Germinal center (tissue), 1 donor: ENCODE measurements at places on chromosomes 13 and 19.

DNA sequence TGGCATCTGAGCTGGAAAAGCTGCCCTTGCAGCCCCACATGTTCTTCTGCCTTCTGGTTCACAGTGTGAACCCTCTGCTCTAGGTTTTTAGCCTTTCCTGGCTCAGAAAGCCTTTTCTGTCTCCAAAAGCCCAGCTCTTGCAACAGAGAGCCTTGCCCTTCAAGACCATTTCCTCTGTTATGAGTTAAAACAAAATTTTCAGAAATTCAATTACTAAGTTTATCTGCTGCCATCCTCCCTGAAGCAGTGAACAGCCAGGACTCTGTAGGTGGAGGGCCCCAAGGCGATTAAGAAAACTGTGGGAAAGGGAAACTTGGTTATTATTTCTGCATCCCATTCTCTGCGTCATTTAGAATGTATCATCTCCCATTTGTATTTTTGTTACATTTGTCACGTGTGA is 18.8 kb downstream of the FAM124A start:
- no peak for DNase-seq

DNA sequence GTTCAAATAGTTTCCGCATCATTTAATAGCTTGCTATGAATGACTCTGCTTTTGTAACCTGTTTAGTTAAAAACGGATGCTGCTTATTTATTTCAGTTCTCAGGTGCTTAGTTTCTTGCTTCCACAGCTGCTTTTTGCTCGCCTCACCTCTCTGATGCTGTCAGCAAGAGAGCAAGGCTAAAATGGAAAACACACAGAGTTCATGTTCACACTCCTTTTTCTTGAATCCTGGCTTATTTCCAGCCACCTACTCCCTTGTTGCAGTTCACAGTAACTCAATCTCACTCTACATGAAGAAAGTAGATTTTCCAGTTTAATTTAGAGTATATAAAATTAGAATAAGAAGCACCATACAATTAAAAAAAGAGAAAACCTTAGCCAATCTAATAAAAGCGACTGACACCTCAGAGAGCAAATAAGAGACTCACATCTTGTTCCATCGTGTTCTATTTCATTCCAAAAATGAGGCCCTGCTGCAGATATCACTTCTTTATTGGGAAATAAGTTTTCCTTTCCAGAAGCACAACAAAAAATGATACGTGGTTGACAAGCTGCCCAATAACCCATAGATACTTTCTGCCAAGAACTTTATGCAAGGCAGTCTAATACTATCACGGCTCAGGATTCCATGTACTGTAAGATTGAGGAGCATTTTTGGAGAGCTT is 326.1 kb upstream of the SLITRK1 start:
- no peak for DNase-seq

DNA sequence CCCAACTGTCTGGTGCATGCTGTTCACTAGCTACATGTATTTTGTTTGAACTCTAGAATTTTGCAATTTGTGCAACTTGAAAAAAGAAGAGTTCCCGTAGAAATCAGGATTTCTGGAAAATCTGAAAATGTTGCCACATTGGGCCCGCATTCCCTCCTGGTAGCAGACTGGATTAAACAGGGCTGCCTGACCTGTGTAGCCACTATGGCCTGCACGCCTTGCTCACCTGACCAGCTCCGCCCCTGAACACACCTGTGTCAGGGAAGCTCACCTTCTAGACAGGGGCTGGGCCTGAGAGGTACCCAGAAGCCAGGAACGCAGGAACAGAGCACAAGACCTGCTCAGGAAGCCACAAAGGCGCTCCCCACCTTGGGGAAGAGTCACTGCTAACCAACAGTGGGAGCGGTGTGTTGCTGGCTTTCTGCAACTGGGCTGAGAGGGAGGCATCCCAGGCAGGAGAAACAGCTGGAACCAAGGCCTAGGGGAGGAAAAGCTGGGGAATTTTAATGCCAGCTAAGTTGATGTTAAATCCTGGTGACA is 106.5 kb downstream of the UQCRFS1 start:
- DNase-seq = no peak

DNA sequence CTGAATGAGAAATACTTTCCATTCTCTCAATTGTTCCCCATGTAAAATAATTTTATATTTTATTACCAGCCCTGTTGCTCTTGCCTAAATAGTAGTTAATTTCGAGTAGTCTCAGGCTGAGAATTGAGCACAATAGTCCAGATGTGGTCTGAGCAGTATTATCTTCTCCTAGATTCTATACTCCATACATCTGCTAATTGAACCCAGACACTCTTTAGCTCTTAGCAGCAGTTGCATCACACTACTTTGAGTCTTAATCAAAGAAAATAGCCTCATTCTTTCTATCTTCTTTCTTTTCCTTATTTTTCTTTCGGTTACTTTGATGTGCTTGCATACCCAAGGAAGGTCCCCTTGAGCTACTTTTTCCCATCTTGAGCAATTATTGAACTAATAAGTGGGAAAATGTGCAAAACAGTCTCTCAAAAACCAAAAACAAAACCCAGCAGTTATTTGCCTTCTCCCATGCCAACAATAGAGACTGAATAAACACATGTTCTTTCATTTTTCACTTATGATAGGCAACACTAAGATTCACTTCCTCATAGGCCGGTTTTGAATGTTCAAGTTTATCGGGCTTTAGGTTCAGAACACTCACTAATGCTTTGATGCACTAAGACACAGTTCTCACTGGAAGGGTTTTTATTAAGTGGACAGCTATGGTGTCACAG is 204.5 kb downstream of the POU4F1 start:
- DNase-seq = peak; percentile 29

- DNase-seq = no peak
Observed at GRCh38 chr19:52474351-52475127, 21.2 kb downstream of the ZNF578 start.

DNA sequence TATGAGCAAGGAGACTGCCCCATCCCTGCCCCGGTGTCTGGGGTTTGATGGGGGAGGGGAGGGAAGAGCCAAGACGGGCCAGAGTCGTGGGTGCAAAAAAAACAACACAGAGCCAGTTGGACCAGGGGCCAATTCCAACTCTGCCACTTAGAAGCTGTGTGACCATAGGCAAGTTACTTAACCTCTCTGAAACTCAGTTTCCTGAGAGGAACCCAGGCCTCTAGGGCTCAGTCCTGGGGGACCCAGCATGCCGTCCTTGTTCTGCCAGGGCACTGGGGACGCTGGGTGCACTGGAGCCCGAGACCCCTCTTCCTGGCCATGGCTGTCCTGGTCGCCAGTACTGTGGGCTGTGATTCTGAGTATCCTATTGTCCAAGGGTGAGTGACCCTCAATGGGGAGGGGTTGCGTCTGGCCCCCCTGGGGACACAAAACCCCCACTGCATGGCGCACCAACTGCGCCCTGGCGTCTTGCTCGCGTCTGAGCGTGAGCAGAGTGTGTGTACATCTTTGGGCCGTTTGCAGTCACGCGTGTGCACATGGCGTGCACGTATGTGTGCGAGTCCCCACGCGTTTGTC is 24.6 kb downstream of the CLEC4M start:
- DNase-seq = no peak

DNA sequence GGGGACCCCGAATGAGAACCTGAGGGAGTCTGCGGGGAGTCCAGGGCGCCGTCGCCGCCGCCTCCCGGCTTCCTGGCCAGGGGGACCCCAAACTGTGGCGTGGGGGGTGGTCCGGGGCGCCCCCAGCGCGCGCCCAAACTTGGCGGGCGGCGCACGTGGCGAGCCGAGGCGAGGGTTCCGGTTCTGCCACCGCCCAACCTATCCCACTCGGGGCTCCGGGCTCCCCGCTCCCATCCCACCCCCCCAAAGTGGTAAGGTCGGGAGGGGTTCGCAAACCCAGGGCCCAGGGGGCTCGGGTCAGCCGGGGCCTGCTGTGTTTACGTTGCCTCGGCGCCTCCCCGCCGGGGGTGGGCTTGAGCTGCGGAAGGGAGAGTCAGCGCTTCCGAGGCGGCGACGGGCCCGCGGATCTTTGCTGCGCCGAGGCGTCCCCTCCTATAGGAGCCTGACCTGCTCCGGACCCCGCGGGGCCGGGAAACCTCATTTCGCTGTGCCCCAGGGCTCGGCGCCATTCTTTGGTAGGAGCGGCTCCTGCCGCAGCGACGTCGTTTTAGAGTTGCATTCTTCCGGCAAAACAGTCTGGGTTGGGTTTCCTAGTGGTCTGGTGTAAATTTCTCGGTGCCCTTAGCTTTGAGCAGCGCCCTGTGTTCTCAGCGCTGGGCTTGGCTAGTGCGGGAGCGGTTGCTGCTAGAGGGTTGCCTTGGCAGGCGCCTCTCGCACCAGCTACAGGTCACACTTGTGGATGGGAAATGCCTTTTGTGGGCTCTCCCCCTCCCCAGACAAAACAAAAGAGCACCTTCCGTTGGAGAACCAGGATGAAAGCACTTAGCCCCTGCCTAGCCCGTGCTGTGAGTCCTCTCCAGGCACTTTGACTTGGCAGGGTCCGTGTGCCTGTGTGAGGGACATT is 1.2 kb downstream of the DAZAP1 start:
- DNase-seq = peak; percentile 25

DNA sequence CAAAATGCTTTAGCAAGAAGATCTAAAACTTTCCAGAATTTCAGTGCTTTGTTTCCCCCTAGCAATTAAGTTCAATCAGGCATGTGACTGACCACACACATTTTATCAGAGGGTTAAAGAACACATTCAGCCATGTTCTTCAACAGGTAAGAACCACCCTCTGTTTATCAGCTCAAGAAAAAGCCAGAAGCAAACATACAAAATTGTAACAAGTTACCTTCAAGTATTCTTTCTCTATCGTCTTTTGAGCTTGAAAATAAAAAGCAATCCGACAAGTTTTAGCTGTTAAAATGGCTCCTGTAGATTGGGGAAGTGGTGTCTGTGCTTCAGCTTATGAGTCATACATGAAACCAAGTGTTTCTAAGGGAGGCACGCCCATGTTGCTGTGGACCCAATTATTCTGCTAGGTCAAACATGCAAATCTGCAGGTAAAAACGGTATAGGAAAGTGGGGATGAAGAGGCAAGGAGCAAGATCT is at the start of gene ELF1:
ELF1 (minus strand) TSS at position 306 of the 477 bp plus-strand sequence. CDS start 37,262 bp downstream, outside the sequence.
- DNase-seq = peak; percentile 70

GRCh38 chr13:21825186-21825585 is 154.3 kb downstream of the FGF9 start:
- no peak for DNase-seq

DNA sequence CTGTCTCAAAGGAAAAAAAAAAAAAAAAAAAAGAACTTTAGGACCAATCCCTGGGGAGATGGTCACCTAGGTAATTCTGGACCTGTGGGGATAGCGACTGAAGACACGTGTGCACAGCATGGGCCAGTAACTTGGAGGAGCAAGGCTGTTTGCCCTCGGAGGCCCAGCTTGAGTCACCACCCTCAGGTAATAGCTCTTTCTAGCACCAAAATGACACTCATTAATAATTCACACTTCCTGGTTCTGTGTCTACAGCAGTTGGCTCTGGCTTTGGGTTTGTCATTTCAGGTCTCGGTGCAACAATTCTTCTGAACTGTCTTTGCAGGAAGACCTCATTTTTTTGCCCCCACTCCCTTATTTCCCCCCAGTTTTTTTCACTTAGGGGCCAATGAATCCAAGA is 3.9 kb upstream of the ATP11A start:
- DNase-seq = no peak

- peak; percentile 8 for DNase-seq
Observed at GRCh38 chr13:36817996-36818803, 822 bp upstream of the RFXAP start.

GRCh38 chr13:53847502-53847901 is 818.9 kb downstream of the OLFM4 start:
- no peak for DNase-seq

DNA sequence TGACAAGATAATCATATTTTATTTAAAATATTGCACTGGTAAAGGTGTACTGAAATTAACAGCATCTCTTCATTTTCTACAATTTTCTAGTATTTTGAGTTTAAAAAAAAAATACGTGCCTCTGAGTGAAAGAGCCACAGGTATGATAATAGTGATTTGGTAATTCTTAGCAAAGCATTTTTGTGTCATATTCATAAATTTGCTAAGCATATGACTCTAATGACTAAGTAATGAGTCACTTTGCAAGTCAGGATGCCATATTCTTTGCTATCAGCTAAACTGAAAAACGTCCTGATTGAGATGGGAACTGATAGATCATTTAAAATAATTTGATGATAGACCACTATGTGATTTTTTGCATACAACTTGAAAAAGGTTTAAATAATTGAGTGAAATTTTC is 136.1 kb upstream of the IRS2 start:
- DNase-seq = no peak

DNA sequence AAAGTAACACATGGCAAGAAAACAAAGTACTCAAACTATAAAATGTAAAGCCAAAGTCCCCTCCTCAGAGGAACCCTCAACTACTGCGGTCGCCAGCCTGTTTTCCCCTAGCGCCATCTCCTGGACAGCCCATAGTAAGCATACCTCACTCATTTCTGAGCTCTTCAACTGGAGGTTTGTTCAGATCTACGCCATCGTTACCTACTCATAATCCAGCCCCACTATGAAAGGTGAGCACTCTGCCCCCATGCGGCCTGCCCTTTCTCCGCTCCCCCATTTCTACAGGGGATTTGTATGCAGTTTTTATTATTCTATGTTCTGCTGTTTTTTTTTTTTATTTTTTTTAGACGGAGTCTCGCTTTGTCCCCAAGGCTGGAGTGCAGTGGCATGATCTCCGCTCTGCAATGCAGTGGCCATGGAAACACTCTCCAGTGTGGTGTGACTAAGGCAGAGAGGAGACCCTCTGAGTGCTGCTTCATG is 26.2 kb downstream of the OPA3 start:
- peak; percentile 92 for DNase-seq
